ENCODE measurements at places on chromosomes 7 and 10.

DNA sequence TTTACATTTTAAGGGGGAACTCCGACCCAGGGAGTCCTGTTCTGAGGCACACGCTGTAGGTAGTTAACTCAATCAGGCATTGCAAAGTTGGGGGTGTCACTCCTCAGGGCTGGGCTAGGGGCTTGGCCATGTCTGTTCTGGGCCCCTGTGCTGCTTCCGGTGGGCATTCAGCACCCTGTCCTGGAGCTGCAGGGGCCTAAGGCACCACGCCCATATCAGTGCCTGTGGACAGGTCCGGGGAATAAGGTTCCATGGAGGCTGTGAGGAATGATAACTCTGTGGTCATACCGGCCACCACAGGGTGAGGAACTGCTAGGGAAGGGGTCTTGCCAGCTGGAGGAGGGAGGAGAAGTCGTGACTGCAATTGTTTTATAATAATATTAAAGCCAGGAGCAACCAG, 539.1 kb upstream of the FOXK1 start:
- no peak for DNase-seq

GRCh38 chr7:158500651-158501052, 87.0 kb downstream of the PTPRN2 start:
- DNase-seq = no peak

GRCh38 chr10:61987951-61988379, 86.5 kb downstream of the ARID5B start:
- no peak for DNase-seq

DNA sequence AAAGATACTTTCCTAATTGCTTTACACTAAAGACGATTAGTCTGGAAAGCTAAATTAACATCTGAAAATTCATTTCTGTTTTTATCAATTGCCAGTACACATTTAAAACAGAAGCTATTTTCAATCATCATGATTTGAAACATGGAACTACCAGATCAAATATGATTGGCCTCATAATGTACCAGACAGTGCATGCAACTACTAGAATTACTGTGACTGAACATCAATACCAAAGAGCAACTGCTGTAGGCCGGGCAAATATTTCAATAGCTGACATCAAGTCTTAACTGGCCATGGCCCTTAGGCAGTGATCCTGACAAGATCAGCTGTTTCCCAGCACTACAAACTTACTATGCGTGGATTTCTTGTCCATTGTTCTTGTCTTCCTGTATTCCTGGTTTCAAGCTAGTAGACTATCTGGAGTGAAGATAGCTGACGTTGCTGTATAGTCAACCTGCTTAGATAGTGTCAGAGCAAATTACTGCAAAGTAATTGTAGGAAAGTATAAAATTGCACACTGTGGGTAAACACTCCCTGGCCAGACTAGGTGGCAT, 21.7 kb upstream of the WNT16 start:
- DNase-seq = no peak

GRCh38 chr7:30829471-30829870, 58.3 kb downstream of the MINDY4 start:
- DNase-seq = no peak

GRCh38 chr7:25310896-25311295, 82.6 kb upstream of the NPVF start:
- no peak for DNase-seq

- peak; percentile 25 for DNase-seq
These were observed 54.7 kb upstream of the AFAP1L2 start for GRCh38 chr10:114458955-114459354.

GRCh38 chr10:621513-621912, 68.0 kb downstream of the DIP2C start:
- DNase-seq = no peak

DNA sequence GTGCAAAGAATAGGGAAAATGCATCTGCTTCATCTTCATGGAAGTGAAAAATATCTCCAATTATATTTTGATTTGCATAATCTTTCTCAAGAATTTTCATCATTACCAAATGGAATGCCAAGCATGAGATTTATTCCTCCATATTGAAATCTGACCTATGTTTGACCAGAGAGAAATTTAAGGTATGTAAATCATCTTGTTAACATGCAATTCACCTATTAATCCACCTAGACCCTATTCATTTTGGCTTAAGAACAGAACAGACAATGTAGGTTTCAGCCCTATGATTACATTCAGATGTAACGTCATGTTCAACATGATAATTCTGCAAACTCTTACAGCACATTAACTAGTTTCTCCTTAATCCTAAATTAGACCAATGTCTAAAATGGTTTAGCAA, 30.8 kb upstream of the TMEM140 start:
- DNase-seq = no peak

DNA sequence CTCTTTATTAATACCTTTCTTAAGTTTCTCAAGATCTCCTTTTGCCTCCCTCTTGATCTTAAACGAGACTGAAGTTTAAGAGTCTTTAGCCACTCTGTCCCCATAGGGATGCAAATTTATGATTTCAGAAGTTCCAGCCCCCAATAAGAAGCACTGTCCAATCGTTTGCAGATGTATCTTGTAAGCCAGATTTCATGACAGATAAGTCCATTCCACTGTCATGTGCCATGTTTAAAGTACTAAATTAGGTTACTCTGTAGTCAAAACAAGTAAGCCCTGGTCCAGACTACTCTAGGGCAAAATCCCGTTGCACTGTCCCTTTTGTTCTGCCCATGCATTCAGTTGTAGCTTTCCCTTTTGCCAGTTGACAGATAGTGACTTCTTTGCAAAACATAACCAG, 157.2 kb upstream of the KAT6B start:
- no peak for DNase-seq

DNA sequence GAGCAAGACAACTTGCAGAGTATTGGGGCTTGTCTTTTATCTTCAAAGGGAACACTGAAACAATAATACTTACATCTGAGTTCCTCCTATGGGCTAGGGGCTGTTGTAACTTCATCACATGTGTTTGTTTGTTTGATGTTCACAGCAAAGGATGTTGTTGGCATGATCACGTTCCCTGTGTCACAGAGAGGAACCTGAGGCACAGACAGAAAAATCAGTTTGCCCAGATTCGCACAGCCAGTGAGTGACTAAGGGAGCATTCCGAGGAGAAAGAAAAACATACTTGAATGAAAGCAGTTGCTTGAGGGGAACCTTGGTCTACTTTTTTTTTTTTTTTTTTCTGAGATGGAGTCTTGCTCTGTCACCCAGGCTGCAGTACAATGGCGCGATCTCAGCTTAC, 87.2 kb upstream of the PFKP start:
- DNase-seq = peak; percentile 87

GRCh38 chr7:158128572-158128971, 459.1 kb downstream of the PTPRN2 start:
- DNase-seq = no peak

GRCh38 chr7:55966851-55967250, 2.5 kb downstream of the NIPSNAP2 start:
- no peak for DNase-seq

GRCh38 chr7:80459776-80460510, 51.9 kb downstream of the GNAT3 start:
- DNase-seq = no peak

- peak; percentile 68 for DNase-seq
These were observed 158.6 kb downstream of the CREB5 start for GRCh38 chr7:28570970-28571288.

DNA sequence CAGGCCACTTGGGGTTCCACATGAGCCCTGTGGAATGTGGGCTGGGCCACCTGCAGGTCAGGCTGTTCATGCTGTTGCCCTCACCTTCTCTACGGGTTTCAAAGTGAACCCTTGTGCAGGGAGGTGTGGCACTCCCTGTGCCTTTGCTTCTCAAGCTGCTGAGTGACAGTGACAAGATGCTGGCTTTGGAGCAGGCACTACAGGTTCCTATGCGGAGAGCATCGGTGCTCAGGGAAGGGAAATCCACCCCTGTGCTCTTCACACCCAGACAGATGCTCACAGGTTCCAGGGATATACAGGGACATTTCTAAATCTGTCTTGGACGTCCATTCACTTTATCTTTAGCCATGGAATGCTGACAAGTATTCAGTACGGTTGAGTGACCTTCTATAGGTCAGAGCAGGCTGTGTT, 1005.0 kb downstream of the LRMDA start:
- DNase-seq = no peak

DNA sequence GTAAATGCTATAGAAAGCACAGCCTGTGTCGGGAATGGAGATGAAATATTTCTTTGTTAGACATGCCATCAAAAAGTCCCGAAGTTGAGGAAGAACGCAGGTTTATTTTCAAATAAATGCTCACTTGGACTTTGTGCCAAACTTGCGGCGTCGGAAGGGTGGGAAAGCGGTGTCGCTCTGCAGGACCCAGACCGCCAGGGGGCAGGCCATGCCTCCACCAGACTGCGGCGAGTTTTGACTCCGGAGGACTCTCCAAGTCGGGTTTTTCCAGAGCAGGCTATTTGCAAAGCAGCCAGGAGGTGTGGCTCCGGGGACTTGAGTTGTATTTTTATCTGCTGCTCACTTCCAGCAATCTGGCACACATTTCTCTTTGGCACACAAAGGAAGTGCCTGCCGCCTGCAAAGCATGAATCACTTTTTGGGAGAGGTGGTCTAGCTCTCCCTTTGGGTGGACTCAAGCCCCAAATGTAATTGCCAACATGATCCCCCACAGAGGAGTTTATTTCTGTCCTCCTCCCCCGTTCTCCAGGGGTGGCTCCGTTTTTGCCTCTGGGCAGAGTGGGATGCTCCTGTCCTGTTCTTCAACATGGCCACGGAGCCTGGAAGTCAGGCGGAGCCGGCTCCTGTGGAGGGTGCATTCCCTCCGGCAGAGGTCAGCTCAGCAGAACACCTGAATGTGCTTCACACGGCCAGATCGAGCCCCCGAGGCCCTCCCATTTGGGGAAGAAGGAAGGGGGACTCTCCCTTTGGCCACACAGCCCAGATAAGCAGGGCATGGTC, 82.3 kb upstream of the GPR26 start:
- peak; percentile 76 for DNase-seq

- no peak for DNase-seq
These were observed 131.8 kb downstream of the SH3PXD2A start for GRCh38 chr10:103723557-103723956.

- no peak for DNase-seq
These were observed 232.8 kb downstream of the GLRX3 start for GRCh38 chr10:130368761-130369560.

- no peak for DNase-seq
These were observed 37.8 kb downstream of the OSBPL3 start for GRCh38 chr7:24942226-24942625.

- DNase-seq = no peak
These were observed 1.8 kb downstream of the SNX8 start for GRCh38 chr7:2312267-2312929.

GRCh38 chr10:30742471-30742870, 112.9 kb upstream of the LYZL2 start:
- DNase-seq = no peak

GRCh38 chr10:131445623-131446022, 134.1 kb upstream of the TCERG1L start:
- DNase-seq = no peak

GRCh38 chr10:60654813-60655464, 123.3 kb upstream of the CDK1 start:
- DNase-seq = peak; percentile 12

DNA sequence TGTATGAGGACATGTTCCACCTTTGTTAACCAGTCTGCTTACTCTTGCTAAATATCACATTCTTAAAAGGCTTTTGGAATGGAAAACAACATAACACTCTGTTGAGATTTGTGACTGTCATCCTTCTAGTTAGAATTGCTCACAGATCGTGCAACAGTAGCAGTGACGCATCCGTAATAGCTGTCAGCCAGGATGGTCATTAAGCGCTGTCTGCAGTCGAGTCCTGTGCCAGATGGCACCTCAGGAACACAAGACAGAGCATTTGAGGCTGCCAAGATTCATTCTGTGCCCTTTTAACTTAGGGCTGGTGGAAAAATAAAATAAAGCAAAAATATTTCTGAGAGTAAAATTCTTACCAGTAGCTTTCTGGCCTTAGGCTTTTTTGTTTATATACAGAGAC, 348.6 kb downstream of the ANKRD7 start:
- DNase-seq = no peak

DNA sequence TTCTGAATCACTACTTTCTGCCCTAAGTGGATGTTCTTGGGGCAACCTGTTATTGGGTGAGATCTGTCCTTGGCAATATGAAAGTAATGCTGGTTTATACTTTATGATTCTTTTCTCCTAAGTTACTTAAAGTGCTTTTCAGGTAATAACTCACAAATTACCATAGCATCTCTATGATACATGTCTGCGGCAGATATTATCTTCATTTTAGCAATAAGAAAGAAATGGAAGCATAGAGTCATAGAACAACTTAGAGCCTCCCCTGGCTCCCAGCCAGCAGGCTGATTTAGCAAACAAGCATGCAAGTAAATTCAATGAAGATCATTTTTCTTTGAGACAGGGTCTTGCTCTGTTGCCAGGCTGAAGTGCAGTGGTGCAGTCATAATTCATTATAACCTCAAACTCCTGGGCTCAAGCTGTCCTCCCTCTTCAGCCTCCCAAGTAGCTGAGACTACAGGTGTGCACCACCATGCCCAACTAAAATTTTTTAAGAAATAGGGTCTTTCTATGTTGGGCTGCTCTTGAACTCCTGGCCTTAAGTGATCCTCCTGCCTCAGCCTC, 38.1 kb upstream of the GRM8 start:
- no peak for DNase-seq

DNA sequence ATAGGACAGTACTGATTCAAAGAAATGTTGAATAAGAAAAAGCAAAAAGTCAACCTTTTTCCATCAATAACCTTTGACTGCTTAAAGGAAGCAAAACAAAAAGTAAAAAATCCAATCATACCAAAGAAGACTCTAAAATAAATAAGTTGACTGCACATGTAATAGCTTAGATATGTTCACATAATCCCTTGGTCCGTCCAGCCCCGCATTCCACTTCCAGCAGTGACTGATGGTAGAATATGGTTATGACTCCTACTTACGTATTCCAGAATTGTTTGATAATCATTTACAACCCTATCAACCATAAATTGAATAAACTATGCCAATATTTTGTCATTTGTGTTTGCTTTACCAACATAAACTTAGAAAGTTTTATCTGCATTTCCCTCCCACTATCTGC, 77.9 kb downstream of the CTNNA3 start:
- peak; percentile 88 for DNase-seq

- DNase-seq = no peak
These were observed 6.4 kb upstream of the ZNF716 start for GRCh38 chr7:57443567-57443966.

DNA sequence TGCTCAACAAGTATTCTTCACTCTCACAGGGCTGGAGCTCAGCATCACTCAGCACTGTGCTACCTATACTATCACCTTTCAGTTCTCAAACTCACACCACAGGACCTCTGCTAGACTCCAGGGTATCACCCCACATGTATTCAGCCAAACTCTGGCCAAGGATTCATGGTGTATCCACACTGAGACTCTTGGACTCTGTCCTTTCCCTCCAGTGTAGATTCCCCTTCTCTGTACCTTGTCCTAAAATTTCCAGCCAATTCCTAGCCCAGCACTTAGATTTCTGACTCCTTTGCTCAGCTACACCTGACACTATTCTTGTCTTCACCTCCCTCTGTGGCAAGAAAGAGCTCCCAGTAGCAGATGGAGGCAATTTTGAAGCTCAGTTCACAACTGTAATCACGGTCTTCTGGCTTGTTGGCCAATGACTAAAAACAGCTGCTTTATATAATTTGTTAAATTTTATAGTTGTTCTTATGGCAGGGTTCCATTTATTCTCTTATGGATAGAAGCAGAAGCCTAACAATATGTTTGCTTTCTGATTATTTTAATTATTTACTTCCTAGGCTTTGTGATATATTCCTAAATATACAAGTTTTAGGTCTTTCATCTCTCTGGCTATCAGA, 258.8 kb downstream of the THSD7A start:
- DNase-seq = no peak
